ENCODE measurements at places on chromosomes 12 and 14.

DNA sequence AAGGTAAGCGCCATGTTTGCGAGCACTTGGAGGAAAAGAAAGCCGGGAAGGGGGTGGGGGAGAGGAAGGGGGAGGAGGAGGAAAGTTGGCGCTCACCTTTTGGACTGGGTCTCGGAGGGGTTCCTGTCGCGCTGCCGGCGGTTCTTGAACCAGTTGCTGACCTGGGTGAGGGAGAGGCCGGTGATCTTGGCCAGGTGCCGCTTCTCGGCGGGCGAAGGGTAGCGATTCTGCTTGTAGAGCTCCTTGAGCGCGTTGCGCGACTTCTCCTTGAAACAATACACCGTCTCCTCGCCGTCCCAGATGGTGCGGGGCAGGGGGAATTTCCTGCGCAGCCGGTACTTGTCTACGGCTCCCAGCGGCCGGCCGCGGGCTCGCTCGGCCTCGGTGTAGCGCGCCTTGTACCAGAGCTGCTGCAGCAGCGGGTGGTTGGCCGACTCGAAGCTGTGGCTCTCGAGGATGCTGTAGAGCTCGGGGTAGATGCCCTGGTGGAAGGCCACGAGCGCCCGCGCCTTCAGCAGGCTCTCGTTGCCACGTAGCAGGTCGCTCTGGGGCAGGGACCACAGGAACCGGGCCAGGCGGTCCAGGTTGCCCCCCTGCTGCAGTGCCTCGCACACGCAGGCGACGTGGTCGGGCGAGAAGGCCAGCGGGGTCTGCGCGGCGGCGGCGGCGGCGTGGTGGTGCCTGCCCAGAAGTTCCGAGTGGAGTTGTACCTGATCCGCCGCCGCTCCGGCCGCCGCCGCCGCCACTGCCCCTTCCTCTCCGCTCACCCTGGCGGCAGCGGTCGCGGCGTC lies 840 bp downstream of the SIX4 start:
- DNase-seq, result no peak

DNA sequence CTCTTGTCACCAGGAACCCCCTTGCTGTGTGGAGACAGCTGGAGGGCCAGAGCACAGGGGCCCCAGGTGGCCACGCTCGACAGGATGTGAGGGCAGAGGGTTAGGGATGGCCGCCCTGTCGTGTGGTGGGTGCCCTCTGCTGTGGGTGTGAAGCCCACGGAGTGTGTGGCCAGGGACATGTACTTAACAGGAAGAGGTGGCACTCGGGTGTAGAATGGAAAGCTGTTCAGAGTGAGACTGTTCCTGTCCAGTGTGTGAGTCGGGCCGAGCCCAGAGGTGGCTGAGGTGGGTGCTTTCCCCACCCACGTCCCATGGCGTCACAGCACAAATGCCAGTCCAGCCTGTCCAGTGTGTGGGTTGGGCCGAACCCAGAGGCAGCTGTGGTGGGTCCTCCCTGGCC lies 47.1 kb downstream of the FBRSL1 start:
- no peak for DNase-seq

DNA sequence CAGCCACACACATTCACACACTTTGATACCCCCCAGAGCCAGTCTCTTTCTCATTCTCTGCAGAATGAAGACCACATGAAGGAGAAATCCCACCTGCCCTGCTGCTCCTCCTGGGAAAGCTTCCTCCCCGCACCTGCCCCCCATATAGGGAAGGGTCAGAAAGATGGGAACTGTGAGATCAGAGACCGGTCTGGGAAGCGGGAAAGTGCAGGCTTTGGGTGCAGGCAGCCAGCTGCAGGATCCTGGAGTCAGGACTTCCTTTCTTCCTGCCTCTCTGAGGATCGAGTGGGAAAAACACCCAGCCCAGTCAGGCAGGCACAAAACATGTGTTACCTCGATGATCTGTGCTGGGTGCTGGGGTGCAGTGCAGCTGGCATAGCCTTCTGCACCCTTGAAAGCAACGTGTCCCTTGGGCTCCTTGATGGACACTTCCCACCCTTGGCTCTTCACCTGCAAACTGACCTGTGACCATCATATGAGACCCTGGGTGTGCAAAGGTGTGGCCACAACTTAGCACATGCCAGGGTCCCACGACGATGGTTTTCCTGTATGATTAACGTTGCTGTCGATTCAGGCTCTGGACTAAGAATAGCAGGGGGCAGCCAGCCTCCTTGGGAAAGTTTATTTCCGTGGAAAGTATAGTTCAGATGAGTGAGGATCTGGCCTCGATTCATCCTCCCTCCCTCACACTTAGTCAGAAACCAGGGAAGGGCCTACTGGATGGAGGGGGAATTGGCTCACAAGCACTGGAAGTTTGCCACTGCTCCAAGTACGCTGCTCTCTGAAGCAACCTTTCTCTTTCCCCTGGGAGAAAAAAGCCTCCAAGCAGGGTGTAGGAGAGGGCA lies 105.4 kb upstream of the MED13L start:
- DNase-seq, result peak; percentile 92

DNA sequence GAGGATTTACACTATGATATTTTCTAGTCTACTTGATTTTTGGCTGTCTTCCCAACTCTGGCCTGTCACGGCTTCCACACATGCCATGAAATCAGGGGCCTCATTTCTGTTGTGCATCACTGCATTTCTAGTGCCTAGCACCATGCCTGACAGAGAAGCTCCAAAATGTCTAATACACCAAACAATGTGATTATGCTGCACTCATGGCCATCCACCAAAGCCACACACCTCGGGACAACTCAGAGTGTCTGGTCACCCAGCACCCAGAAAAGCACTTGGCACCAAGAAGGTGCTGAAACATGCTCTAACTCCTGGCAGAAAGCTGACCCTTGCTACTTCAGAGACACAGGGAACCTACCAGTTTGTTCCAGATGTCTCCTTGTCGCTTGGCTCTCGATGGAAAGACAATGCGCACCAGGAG lies 11.3 kb downstream of the GCN1 start:
- DNase-seq, result no peak

DNA sequence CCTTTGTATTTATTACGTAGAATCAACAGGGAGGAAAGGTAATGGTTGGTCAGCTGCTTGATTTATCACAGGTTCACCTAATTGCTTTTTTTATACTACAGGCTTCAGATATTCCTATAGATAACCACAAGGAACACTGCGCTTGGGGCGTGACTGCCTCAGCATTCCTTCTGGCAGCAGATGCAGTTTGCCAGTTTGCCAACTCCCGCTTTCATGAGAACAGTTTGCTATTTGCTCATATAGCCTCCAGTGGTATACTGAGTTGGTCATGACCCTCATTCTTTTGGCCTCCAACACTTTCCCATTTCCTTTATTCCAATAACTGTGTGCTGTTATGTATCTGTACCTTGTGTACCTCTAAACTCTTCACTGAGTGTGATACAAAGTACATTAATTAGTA lies 38.6 kb upstream of the ACSM4 start:
- no peak for DNase-seq

GRCh38 chr14:47857646-47858045 lies 182.2 kb upstream of the MDGA2 start:
- no peak for DNase-seq

DNA sequence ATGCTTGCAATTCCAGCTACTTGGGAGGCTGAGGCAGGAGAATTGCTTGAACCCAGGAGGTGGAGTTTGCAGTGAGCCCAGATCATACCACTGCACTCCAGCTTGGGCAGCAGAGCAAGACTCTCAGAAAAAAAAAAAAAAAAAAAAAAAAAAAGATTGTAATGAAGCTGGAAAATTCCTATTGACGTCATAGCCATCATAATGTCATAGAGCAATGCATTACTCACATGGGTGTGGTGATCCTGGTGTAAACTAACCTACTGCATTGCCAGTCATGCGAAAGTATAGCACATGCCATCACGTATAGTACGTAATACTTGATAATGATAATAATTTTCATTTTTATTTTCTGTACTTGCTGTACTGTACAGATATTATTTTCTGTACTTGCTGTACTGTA lies 42.7 kb upstream of the NID2 start:
- no peak for DNase-seq

GRCh38 chr14:60658909-60659585 lies 9.8 kb upstream of the SIX1 start:
- no peak for DNase-seq

- no peak for DNase-seq
Measured at GRCh38 chr14:20746566-20746965, 879 bp downstream of the EDDM3A start.

GRCh38 chr14:49692811-49693734 lies at the start of gene KLHDC1:
KLHDC1 (plus strand) TSS chr14:49693120; CDS start chr14:49693195, 75 bp downstream.
- DNase-seq, result no peak

DNA sequence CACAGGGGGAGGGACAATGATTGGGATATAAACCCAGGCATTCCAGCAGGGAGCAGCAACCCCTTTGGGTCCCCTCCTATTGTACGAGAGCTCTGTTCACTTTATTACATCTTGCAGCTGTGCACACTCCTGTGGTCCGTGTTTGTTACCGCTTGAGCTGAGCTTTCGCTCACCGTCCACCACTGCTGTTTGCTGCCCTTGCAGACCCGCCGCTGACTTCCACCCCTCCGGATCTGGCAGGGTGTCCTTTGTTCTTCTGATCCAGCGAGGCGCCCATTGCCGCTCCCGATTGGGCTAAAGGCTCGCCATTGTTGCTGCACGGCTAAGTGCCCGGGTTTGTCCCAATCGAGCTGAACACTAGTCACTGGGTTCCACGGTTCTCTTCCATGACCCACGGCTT lies 64.1 kb downstream of the E2F7 start:
- DNase-seq, result no peak

GRCh38 chr12:29782871-29783772 lies 620 bp downstream of the TMTC1 start:
- DNase-seq, result no peak

- DNase-seq, result no peak
Measured at GRCh38 chr12:27622436-27623195, 73.6 kb upstream of the REP15 start.

- DNase-seq, result peak; percentile 33
Measured at GRCh38 chr12:59708064-59708463, 112.2 kb downstream of the SLC16A7 start.

DNA sequence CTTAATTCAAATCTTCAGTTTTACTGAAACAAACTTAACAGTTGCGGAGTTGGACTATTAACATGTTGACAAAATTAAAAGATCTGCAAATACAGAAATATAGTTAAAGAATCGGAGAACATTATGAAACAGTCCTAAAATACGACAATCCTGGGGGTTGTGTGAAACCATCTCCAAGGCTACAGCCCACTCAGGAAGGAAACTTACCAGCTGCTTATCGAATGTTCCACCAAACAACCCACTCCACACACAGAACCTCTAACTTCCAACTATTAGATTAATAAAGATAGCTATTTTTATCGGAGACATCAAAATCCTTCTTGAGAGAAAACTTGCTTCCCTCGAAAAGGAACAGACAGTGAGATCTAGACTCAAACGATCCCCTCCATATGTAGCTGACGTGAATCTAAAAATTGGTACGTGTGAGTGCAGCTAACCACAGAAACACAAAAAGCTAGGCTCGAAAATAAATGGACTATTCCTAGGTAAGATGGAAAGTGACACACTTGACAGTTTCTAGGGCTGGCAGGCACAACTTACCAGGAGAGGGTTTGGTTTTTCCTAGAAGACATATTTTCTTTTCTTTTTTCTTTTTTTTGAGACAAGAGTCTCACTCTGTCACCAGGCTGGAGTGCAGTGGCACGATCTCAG lies 12.9 kb downstream of the VPS37B start:
- no peak for DNase-seq

- no peak for DNase-seq
Measured at GRCh38 chr12:30135776-30136175, 352.0 kb upstream of the TMTC1 start.

DNA sequence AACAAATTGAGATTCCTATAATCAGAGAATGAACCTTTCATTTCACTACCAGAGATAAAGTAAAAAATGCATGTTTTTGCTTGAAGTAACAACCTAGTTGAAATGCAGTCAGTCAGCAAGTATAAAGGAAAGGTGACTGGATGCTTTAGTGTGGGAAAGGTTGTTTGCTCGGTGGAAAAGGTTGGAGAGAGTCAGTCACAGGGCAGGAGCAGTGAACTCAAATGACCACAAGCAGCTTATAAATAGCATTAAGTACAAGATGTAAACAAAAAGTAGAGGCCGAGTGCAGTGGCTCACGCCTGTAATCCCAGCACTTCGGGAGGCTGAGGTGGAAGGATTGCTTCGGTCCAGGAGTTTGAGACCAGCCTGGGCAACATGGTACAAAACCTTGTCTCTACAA lies 98.1 kb upstream of the FGD4 start:
- DNase-seq, result no peak

DNA sequence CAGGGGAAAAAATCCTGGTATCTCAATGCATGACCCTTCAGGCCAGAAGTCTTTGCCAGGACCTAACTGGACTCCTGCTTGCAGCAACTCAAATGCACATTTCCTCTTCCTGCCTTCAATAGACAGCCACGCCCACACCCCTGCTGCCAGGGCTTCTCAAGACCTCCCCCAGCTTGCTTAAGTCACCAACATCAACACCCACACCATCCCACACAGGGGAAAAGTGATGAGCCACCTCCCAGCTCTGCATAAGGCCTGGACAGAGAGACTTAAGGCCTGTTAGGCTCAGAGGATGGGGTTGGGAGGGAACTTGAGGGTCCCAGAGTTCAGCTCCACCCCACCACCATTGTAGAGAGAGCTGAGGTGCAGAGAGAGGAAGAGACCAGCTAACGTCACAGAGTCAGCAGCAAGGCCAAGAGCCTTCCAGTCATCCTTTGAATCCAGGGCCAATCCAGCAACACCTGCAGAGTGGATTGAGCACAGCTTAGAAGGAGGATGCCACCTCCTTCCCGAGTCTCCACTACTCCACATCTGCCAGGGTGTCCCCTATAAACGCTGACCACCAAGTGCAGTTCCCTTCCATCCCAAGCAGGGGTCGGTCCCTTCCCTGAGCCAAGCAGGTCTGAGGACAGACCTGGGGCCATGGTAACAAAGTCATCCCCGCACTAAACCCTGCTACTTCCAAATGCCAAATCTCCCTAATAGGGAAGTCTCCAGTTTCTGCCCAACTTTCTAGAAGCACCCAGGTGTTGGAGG lies 50.0 kb downstream of the KDM2B start:
- peak; percentile 31 for DNase-seq

DNA sequence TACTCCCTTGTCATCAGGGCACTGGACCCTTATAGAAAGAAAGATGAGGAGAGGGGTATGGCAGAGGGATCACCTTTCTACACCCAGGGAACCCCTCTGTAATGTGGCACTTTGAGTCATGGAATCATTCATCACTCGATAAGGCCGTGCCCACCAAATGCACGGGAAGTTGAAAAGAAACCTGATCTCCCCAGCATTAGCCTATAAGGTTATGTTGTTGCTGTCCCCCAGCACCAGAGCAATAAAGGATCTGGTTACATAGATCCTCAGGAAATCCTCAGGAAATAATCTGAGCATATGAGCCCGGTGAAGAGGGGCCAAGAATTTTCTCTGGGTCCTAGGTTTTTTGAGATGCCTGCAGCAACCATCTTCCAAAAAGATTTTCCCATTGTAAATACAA lies 148.8 kb upstream of the CRY1 start:
- DNase-seq, result no peak

GRCh38 chr12:114961491-114961890 lies 277.5 kb upstream of the TBX3 start:
- DNase-seq, result no peak

DNA sequence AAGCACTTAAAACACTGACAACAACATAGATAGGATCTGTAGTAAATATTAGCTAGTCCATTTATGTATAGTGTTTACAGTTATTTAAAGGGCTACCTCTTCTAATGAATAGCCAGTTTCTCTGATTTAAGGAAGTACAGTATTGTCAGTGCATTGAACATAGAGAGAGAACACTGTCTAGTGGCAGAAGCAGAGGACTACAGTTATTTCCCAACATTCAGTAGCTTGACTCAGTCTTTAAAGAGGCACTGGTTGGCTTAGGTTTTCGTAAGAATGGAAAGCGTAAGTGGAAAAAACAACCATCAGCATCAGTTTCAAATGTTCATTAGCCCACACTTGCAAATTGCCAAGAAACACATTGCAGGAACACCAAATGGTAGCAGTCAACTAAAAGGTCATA lies 125.0 kb upstream of the HMGA2 start:
- DNase-seq, result no peak

Data from BJ (cell line).